SW480 (cell line): ENCODE measurements at places on chromosomes 12 and 14.

GRCh38 chr12:80173083-80173864 is 73.9 kb downstream of the OTOGL start:
- no peak for DNase-seq

DNA sequence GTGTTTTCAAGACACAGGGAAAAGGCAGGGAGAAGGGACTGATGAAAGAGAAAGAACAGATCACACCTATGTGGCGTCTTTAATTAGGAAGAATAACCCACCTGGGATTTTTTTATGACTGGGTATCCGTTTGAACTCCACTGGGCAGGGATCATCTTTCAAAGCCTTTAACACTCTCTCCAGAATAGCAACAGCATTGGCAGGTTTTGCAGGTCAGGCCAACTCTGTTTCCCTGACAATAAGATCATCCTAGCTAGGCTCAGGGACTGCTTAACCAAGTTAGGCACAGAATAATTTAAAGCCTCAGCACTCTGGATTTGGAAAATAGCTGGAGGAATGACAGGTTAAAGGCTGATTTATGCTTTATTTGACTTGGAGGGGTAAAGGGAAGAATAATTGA is 117.6 kb downstream of the SUDS3 start:
- peak; percentile 9 for DNase-seq

GRCh38 chr12:116529686-116530085 is 29.5 kb upstream of the MAP1LC3B2 start:
- DNase-seq: no peak

- DNase-seq: peak; percentile 39
Measured at GRCh38 chr14:51652168-51653078, 713 bp downstream of the FRMD6 start.

DNA sequence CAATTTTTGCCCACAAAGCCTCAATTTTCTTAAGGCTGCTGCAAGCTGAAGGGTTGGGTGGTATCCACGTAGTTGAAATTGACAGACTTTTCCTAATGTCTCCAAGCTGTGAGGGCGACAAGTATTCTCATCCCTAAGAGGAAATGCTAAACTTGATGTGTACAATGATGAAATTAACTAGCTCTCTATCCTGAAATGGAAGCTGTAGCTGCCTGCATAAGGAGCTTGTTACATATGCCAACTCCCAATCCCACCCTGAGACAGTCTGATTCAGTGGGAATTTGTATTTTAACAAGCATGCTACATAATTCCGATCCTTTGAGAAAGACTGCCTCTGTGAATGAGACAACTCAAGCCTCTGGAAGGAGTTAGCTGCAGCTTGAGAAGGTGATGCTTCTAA is 45.7 kb upstream of the MDM1 start:
- DNase-seq: no peak
